Suppressor macrophage treated with lipopolysaccharide for 4 hours (primary cell): ENCODE measurements at places on chromosomes 5 and 9.

DNA sequence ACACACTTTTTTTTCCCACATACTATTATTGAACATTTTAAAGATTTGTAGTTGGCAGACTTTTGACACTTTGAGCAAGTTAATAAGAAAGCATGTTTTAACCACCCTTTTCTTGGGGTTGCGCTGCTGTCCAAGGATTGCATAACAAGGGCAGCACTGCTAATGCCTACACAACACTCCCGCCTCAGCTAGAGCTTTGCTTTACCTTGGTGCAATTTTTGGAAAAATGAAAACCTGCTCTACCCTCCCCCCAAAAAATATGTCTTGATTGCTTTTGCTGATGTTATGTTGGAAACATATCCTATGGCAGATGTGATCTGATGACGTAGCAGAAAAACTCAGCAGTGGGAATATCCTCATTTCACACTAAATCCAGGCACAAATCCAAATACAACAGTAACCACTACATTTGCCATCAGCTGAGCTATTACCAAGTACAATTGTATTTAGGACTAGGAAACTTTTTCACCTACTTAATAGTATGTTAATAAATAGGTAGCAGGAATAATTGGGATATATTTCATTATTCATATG is 51.5 kb downstream of the UBE2R2 start:
- peak; percentile 15 for DNase-seq

GRCh38 chr5:14342306-14342705 is 199.2 kb downstream of the TRIO start:
- DNase-seq = peak; percentile 77

DNA sequence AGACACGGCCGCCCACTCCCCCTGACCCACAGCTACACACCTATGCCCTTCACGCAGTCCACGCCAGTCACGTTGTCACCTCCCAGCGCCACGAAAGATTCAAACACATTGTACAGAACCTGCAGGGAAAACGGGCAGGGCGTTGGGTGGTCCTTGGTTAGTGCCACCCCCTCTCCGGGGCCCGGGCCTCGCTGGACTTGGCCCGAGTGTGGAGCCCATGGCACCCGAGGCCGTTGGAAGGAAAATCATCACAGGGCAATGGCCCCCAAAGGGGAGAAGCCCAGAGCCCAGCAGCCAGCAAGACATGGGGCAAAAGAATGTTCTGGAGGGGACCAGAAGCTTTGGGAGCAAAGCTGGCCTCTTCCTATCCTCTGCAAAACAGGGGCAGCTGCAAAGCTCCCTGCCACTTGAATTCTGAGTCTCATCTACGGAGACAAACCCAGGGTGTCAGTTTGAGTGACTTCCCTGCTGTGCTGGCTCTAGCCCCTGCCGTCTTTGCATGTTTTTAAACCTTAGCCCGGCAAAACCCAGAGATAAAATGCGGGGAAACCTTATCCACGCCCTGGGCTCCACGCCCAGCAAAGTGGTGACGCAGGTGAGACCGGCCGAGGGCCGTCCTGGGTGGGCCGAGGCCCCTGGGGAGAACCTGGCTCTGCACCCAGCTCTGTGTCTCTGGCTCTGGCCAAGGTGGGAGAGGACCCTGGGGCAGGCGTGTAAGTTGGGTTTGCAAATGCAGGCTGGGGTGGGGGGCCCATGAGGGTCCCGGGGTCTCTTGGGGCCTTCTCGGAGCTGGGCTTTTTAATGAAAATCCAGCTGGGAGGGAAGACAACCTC is 38.9 kb downstream of the SLC9A3 start:
- DNase-seq = no peak

DNA sequence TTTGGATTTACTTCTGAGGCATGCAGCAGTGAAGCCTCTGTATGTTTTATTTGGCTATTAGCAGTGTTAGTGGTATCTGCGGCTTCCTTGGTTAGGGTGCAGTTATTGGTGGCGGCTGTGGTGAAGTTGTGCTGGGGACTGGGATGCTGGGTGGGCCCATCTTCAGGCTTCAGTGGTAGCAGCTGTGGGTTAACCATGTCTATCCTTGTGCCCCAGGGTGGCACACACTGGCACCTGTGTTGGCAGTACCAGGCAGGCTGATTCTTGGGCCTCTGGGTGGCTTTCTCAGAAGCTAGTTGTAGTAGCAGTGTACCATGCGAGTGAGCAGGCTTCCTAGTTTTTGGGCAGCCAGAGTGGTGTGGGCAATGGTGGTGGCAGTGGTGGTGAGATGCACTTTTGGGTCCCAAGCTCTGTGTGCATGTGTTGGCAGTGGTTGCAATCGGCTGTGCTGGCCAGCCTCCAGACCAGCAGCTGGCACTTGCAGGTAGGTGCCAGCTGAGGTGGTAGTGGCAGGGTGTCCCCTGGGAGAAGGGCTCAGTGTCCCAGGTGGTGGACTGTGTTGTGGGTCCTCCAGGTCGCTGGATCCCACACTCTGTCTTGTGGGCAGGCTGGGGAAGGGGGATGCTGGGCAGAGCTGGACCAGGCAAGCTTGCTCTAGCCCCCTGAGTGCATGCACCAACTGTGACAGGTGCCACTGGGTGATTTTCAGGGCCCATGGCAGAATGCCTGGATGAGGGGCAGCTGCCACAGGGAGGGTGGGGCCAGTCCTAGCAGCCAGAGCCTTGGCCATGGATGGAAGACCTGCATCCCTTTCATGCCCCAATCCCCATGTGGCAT is 13.6 kb downstream of the AHRR start:
- no peak for DNase-seq

- peak; percentile 21 for DNase-seq
Measured at GRCh38 chr5:138408023-138408422, 30.8 kb upstream of the REEP2 start.

DNA sequence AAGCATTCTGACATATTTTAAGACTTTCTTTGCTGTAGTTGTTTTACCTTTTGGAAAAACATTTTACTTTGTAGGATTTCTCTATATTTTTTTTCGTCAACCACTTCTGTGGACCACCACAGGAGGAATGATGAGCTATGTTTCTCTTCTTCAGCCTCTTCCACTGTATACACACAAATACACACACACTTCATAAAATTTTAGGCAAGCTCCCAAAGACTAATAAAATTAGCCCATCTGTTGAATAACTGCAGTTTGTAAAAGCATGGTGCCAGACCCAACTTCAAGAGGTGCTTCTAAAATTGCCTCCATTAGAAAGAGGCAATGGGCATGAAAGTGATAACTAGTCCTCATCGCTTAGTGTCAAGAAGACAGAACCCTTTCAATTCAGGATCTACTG is 4.1 kb upstream of the CEP120 start:
- no peak for DNase-seq

DNA sequence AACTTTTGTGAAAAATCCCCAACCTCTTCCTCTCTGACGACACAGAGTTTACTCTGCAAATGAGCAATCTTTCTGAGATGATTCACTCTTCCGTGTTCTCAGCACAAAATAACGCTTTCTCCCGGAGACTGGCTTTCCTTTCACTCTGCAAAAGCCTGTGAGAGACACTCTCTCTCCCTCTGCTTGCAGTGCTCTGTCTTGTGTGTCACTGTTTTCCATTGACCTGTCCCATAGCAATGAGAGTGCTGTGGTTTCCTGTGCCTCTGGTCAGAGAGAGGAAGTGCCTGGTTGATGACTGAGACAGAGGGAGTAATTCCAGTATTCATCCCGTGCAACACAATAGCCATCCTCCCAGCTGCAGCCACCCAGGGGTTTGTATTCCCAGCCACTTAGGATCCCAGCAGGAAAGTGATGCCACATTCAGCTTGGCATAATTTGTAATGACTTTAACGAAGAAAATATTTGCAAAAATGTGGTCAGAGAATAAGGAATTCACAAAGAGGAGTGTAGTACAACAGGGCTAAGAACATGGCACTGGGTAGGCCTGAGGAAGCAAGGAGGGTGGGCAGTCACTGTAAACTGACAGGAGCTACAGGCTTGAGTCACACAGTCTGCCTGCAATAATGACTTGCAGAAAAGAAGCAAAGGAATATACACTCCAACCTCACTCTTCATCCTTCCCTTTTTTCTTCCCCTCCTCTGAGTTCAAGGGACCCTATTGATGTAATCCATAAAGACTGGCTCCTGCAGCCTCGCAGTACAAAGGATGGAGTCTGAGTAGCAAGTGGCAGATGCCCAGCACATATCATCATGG is 463.5 kb upstream of the RGMB start:
- peak; percentile 34 for DNase-seq

- DNase-seq = no peak
Measured at GRCh38 chr9:115849679-115850412, 303.7 kb upstream of the PAPPA start.

- DNase-seq = no peak
Measured at GRCh38 chr5:10329820-10330481, 22.2 kb upstream of the CMBL start.

DNA sequence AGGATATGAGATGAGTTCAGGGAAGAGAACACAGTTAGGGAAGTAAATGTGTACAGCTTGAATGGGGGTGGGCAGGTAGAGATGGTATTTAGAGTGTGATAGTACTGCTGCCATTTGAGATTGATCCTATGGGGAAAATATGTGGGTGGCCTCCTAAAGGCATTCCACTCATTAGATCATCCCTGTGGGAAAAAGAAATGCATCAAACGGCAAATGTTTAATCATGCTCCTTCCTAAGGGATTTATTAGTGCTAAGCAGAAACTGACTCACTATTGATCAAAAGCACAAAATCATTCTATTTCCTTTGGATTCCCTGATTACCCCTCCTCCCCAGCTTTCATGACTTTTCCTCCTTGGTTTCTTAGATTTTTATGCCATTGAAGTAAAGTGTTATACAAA is 36.4 kb upstream of the SMC5 start:
- DNase-seq = no peak

GRCh38 chr5:140372971-140373487 is 13.0 kb downstream of the SLC4A9 start:
- peak; percentile 75 for DNase-seq

GRCh38 chr9:13971966-13972655 is 341.8 kb downstream of the NFIB start:
- DNase-seq = no peak
